ENCODE measurements at places on chromosomes 3 and 15. TPM values are rescaled to one million over a fixed set of nuclear protein-coding genes. Genes with fewer than 3 reads are reported as not detected.

SLC33A1 gene
- 15.6 TPM for polyA plus RNA-seq

- peak overlapping the region; percentile 79 for H3K27ac ChIP-seq
- DNase-seq = no peak
- peaks cover 3% of the 10 kb centered on the region for H3K4me1 ChIP-seq
These were observed 3.7 kb downstream of the EOGT start for GRCh38 chr3:69009559-69010410.

- H3K27me3 ChIP-seq = no peaks in the 10 kb centered on the region
- peaks cover 48% of the 10 kb centered on the region for H3K4me1 ChIP-seq
- no peaks in the 10 kb centered on the region for H3K36me3 ChIP-seq
- no peak for DNase-seq
These were observed 219.2 kb downstream of the OPA1 start for GRCh38 chr3:193812078-193812725.

DNA sequence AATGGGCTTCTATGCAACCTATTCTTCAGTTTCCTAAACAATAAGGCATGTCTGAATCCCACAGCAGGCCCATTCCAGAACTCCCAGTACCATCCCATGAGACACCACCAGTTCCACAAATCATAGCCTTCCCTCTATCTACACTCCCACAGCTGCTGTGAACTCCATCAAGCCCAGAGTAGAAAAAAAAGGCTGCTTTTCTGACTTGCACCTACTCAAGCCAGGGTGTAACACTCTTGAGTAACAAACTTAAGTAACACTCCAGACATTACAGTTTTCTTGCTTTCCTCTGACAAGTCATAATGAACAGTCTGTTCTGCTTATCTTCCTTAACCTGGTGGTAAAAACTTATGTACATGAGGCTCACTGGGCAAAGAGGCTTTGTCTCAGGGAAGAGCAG lies 283.1 kb downstream of the NFKBIZ start:
- H3K36me3 ChIP-seq = no peaks in the 10 kb centered on the region
- no peaks in the 10 kb centered on the region for H3K27me3 ChIP-seq
- H3K4me1 ChIP-seq = no peaks in the 10 kb centered on the region
- H3K4me3 ChIP-seq = no peak overlapping the region
- H3K27ac ChIP-seq = no peak overlapping the region
- no peak for DNase-seq

DZIP3 gene
- polyA plus RNA-seq = 10.4 TPM

GRCh38 chr15:91407269-91407889 lies 307.3 kb downstream of the SV2B start:
- no peaks in the 10 kb centered on the region for H3K36me3 ChIP-seq
- H3K4me1 ChIP-seq = no peaks in the 10 kb centered on the region
- no peak for DNase-seq
- H3K27ac ChIP-seq = no peak overlapping the region
- H3K27me3 ChIP-seq = no peaks in the 10 kb centered on the region

DAZL gene
- 1.7 TPM for polyA plus RNA-seq

Measured in H1 (cell line).